ENCODE measurements at places on chromosomes 4 and X.

DNA sequence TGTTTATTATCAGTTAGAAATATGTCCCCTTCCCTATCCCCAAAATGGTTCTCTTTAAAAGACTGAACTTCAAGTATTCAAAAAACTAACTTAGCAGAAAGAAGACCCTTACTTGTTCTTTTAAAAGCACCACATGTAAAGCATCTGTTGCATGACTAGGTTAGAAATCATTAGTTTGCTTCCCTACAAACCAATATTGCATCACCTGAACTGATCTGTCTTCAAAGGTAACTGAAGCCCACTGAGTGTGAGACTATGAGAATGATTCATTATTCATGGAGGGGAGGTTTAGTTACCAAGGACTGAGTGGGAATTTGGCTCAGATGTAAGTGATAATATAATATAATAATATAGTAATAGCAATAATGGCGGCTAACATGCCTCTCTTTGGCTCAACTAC is 231.7 kb downstream of the SPRY1 start:
- no peak for DNase-seq

DNA sequence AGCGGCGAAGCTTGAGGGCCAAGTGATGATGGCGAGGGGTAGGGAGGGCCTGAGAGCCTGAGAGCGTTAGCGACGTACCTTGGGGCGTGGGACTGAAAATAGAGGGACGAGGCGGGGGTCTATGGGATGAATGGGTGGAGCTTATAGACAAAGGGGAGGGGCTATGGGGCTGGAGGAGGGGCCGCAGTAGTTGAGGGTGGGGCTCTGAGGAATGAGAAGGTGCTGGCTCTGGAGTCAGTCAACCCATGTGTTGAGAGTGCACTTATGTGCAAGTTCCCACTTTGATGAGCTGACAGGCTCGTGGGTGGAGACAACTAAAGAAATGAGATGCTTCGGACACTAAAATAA is 488 bp downstream of the TBC1D25 start:
- DNase-seq, result no peak

DNA sequence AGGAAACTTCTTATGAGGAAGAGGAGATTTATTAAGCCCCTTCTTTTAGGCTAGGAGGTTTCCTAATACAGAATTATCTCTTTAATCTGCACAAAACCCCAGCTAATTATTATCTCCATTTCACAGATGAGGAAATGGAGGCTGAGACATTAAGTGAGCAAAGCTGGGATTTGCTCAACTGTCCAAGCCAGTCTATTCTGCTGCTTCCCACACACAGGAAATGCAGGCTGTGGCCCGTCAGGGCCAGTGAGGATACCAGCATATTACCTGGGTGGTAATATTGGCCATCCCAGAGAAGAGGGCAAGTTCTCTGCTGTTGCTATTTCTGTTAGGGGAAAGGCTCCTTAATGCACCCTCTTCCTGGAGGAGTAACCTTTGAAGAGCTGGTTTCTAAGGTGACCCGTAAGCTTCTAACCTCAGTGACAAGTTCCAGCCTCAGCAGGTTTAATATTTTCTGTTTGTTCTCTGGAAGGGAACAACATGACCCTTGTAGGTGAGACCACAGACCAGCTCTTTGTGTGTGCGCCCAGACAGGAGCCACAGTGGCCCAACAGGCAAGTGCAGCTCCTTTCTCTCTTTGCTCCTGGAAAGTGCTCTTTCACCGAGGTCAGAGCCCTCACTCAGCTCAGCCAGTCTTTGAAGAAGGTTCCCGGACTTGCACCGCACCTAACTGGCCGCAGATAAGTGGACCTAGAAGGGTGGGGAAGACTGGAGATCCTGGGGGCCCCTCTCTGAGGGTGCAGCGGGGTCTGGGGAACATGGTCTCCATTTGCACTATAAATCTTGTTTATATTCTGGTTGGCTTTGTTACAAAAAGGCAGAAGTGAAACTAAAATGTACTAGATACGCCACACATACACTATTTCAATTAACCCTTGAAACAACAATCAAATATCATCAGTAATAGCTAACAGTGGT is 35.5 kb downstream of the TBC1D9 start:
- DNase-seq, result no peak

DNA sequence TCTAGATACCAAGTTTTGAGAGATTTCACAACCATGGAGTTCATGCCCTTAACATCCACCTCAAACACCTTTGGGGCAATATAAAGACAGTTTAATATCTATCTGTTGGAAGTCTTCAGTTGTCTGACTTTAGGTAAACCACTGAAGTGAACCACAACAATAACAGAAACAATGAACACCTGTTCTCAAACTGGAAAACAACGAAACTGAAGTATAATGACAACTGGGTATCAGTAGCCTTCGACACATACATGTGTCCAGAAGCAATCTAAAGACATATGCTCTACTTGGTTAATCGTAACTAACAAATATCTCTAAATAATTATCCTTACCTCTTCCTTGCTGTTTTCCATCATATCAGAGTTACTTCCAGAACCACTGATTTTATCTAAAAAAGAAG is 87.8 kb downstream of the ATRX start:
- no peak for DNase-seq

DNA sequence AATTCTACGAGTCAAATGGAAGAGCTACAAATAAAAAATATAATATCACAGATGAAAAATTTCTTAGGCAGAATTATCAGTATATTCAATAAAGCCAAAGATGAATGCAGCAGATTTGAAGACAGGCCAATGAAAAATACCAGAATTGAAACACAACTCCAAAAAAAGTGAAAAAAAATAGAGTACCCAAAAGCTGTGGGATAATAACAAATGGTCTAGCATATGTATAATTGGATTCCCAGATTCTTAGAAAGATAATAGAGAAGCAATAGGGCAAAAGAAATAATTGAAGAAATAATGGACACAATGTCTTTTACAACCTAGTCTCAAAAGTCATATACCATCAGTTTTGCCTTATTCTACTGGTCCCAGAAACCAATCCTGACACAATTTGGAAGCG is 4.4 kb downstream of the ANAPC10 start:
- DNase-seq, result no peak

- no peak for DNase-seq
These were observed 59.4 kb upstream of the GK2 start for GRCh38 chr4:79467246-79467932.

DNA sequence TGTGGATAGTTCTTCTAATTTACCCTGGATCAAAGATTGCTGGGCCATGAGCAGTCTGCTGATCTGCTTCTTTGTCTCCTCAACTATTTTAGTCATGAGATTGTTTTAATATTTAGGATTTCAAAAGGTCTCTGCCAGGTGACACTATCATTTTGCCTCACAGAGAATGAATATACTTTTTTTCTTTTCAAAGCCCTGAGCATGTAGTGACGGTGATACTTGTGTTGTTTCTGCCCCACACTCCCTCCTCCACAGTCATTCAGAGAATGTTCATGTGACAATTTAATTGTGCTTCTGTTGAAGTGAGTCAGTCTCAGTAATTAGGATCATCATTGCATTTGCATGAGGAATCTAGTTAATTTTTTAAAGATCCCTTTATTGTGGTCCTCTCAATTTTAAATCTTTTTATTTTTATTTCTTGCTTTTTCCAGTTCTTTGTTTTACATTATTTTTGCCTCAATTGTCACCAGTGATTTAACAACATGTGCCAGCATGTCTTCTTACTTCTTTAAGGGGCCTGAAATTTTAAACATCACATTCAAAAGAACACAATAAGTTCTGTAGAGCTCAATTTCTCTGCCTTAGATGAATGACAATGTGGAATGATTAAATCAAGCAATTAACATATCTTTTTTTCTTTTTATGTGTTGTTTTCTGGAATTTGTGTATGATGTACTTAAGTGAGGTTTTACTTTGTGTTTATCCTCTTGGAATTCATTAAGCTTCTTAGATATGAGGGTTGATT is 12.3 kb downstream of the MMRN1 start:
- DNase-seq, result no peak

DNA sequence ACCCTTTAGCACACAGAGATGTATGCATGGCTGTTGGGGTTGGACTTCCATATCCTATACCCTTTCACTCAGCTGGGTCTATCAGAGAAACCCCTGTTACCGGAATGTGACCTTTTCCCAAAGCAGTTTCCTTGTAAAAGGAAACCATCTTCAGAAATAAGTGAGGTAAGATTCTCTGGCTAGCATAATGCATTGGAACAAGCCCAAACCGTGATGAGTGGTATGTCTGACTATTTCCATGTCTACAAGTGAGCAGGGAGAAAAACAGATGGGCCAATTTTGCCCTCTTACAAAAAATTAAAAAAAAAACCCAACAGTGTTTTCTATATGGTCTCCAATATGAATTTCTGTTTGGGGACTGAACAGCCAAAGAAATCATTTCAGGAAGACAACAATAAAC is 283.9 kb downstream of the SMARCA1 start:
- DNase-seq, result no peak
